ENCODE measurements at places on chromosomes 16 and 17.
A peak's percentile ranks its signal among the peaks of the same experiment; 100 is the strongest.

DNA sequence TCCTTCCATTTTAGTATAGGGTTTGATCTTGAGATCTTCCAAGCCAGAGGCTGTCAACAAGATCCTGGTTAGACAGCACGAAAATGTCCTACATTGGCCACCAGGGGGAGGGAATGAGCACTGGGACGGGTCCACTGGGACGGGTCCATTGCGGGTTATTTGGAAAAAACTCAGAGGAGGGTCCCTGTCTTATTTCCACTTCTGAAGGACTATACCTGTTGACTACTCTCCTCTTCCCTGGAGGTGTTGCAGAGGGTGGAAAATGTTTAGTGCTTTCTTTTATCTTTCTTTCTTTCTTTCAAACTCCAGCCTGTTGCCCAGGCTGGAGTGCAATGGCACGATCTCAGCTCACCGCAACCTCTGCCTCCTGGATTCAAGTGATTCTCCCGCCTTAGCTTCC lies 2.5 kb downstream of the TTLL6 start:
- DNase-seq, result peak; percentile 78

DNA sequence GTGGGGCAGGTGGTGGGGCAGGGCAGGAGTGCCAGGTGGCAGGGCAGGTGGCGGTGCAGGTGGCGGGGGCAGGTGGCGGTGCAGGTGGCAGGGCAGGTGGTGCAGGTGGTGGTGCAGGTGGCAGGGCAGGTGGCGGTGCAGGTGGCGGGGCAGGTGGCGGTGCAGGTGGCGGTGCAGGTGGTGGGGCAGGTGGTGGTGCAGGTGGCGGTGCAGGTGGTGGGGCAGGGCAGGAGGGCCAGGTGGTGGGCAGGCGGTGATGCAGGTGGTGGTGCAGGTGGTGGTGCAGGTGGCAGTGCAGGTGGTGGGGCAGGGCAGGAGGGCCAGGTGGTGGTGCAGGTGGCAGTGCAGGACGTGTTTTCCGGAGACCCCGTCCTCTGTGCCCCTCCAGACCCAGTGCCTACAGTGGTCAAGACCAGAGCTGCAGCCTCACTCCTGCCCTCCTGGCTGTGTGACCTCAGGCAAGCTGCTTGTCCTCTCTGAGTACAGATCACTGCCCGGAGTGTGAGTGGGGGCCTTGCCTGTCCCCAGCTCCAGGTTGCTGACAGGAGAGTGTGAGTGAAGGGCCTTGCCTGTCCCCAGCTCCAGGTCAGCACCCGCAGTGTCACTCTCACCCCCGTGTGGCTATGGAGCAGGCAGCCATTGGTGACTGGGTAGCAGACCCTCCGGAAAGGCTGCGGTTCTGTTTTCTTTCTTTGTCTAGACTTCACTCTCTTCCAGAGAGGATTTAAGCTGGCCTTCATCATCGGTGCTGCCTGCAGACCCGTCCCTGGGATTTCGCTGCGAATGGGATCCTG lies 16.1 kb upstream of the NPTX1 start:
- DNase-seq, result no peak

DNA sequence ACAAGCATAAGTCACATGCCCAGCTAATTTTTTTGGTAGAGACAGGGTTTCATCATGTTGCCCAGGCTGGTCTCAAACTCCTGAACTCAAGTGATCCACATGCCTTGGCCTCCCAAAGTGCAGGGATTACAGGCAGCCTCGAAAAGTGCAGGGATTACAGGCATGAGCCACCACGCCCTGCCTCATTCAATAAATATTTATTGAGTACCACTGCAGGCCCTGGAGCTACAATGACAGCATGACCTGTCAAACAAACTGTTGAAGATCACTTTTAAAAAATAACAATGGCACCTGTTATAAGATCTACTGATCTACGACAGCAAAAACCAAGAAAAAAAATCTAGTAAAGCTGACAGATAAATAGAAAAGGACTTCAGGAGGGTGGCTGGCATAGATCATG lies 76.3 kb downstream of the CEP95 start:
- no peak for DNase-seq

DNA sequence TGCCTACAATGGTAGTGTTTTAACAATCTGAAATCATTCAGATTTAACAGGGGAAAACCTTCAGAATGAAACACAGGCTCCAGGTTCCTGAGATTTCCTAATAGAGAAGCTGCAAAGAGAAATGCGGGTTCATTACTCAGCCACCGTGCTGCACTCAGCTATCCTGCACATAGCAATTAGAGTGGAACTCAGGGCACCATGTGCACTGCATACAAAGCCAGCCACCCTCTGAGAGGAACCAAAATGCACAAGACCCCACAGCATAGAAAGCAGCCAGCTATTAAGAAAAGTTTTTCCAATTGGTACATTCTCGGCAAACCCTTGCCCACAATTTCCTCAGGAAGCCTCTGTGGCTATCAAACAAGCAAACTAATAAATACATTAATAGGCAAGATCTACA lies 37.4 kb downstream of the TOM1L2 start:
- DNase-seq, result no peak

DNA sequence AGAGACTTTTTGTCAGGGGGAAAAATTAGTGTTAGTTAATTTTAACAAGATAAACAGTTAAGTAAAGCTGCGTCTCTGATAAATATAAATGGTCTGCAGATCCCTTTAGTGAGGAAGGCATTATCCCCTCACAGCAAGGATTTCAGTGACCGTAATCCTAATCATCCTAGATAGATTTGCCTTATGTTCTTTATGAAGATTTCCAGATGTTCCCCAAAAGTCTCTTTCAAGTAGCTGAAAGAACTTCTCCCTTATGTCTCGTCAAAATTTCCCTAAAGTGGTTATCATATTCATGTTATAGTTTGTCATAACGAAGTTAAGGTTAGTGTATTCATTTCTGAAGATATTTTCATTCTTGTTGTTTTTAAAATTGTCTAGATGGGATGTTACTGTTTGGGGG lies 5.6 kb downstream of the MOSMO start:
- DNase-seq, result no peak

DNA sequence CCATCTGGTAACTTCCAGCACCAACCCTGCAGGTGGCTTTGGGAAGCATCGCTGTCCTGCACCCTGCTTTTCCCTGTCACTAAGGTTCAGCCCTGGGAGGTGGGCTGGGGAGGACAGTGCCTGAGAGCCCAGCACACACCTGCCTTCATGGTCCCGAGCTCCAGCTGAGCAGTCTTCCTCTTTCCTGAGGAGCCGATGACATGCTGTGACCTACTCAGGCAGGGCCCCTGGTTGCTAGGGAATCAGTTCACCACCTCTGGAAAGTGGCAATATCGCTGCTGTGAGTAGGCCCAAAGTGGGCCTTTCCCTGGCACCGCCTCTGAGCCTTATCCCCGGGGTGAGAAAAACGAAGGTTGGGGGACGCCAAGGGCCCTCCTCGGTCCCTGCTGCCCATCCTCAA lies 17.9 kb downstream of the ST3GAL2 start:
- DNase-seq, result no peak

GRCh38 chr17:47875011-47875985 lies 20.7 kb upstream of the SP2 start:
- DNase-seq, result no peak

DNA sequence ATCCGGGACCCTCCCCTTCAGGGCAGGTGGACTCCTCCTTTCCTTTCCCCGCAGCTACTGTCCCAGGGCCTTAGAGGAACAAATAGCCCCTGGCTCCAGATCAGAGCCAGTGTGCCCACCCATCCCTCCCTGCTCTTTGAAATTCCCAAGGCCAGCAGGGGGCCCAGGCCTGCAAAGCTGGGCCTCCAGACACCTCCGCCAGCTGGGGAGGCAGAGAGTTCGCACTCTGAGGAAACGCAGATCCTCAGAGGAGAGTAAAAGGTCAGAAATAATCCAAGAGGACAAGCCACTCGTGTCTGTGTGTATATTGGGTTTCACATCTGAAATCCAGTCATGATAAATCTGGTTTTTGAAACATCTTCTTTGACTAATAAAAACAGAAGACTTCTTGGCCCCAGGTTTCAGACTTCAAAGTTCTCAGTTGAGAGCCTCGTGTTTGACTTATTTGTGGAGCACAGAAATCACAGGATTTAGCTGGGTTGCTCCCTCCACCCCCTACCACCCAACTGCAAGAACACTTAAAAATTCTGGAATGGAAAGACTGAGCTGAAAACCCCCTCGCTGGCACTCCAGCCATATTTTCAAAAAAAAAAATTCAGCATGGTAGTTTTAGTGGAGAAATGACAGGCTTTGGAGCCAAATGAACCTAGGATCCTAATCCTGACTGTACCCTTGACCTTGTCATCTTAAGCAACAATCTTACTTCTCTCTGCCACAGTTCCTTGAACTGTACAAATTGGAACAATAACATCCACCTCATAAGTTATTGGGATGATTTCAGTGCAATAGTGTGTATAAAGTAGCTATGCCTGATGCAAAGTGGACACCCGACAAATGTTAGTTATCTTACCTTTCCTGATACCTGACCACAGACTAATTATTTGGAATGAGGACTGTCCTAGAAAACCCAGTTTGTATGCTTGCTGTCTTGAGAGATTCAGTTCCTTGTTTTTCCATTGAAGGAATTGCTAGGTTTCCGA lies 44.5 kb upstream of the TBX2 start:
- peak; percentile 33 for DNase-seq

DNA sequence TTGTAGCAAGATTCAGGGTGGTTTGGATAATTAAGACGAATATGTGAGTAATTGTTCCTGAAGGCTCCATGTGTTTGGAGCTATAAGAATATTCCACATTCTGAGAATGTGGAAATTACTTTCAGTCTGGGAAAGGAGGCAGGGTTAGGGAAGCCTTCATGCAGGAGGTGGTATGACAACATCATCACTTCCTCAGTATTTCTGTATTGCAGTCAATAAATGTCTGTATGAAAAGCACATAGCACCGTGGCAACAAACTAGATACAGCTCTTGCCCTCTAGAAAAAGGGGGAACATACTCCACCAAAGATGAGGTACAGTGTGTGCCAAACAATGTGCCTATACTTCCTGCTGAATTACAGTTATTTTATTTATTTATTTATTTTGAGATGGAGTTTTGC lies 26.1 kb upstream of the DHRS7B start:
- DNase-seq, result no peak

GRCh38 chr17:51015145-51015558 lies 105.5 kb downstream of the SPAG9 start:
- DNase-seq, result no peak

GRCh38 chr17:58995247-58995940 lies 111.3 kb downstream of the TRIM37 start:
- DNase-seq, result no peak

- DNase-seq, result no peak
Measured at GRCh38 chr17:32586666-32587065, 99.9 kb downstream of the CDK5R1 start.

- DNase-seq, result peak; percentile 81
Measured at GRCh38 chr17:45234641-45235415, 13.1 kb downstream of the FMNL1 start.

- no peak for DNase-seq
Measured at GRCh38 chr17:32684087-32684958, 192.6 kb downstream of the MYO1D start.

DNA sequence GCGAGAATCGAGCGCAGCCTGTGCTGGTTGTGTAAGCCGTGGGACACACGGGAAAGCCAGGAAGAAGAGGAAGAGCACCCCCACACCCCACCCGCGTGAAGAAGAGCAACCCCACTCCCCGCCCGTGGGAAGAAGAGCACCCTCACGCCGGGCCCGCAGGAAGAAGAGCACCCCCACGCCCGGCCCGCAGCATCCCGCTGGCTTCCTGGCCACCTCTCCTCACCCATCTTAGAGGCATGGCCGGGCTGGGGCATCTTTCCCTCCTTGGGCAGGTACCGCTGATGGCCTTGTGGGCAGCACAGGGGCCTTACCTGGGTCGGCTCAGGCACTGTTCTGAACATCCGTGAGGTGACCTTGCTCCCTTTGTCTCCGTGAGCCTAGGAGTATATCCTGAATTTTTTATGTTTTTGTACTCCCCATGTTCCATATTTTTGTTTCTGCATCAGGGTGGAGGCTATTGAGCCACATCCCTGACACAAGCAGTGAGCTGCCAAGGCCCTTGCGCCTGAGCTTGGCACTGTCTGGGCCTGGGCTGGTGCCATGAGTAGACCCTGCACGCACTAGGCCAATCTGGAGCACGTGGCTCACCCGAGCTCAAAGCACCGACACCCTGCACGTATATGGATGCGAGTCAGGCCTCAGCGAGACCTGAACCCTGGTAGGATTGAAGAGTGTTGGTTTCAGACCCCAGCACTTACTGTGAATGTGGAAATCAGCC lies 71.4 kb upstream of the KCTD5 start:
- no peak for DNase-seq

DNA sequence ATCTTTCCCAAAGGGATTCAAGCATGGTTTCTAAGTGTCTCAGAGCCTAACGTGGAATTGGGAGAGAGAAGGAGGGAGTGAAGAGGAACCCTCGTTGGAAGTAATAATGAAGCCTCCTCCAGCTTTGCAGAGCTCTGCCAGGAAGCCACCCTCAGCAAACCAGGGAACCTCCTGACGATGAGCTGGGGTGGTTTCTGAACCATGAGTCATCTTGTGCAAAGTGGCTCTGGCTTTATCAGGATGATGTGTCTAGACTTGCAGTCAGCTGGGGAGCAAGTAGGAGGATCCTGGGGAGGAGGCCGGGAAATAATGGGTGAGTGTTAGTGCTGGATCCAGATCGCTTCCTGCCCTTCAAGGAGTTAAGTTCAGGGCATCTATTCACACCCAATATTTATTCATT lies 191.7 kb upstream of the RBFOX1 start:
- DNase-seq, result no peak

GRCh38 chr17:5610956-5611355 lies 26.6 kb upstream of the NLRP1 start:
- no peak for DNase-seq

- DNase-seq, result no peak
Measured at GRCh38 chr17:60729854-60730253, 52.2 kb downstream of the BCAS3 start.

- DNase-seq, result peak; percentile 72
Measured at GRCh38 chr16:48526058-48526957, 83.7 kb downstream of the N4BP1 start.

GRCh38 chr16:57324749-57325148 lies 33.8 kb upstream of the CCL22 start:
- no peak for DNase-seq

GRCh38 chr16:2776500-2777139 lies 460 bp downstream of the ELOB start:
- DNase-seq, result peak; percentile 37

DNA sequence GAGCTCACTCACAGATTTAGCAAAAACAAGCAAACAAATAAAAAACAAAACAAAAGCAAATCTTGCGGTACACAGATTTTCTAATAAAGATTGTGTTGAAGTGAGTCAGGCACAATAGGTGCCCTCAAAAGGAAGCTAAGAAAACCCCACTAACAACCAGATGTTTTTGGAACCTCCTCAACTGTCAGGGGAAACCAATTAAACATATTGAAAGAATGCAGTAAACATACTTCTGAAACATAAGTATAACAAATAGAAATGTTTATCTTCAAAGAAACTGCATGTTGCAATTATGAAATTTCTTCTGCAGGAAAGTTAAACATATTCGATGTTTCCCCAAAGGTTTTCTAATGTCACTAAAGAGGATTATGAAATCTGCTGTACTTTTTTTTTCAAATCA lies 110.5 kb upstream of the CORO6 start:
- no peak for DNase-seq
